ENCODE measurements at places on chromosomes 7 and 10.
A peak's percentile ranks its signal among the peaks of the same experiment; 100 is the strongest.

DNA sequence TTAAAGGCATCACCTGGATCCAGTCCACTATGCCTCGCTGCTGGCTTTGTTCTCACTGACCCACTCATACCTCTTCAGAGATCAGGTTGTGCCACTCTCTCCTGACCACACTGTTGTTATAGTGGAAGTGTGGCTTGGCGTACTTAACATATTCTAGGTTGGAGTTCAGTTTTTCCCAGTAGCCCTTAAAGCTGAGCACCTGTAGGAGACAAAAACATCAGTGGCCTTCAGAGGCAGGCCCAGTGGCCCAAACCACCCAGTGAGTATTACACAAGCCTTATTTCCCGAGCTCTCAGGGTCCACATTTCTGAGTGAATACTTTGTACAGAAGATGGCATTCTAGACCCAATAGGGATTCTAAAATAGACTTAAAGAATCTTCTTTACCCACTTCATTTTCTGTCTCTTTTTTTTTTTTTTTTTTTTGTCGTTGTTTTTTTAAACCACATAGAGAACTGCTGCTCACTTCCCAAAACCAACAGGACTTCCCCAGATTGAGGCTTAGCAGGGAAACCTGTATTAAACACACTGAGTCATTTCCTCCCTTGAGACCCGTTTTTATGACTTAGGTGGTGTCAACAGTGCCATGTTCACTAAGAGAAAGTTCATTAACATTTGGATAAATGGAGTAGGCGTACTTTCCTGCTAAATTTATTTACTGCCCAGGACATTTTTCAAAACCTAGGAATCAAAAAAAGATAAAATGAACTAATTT, 85.8 kb downstream of the GSAP start:
- DNase-seq = no peak

DNA sequence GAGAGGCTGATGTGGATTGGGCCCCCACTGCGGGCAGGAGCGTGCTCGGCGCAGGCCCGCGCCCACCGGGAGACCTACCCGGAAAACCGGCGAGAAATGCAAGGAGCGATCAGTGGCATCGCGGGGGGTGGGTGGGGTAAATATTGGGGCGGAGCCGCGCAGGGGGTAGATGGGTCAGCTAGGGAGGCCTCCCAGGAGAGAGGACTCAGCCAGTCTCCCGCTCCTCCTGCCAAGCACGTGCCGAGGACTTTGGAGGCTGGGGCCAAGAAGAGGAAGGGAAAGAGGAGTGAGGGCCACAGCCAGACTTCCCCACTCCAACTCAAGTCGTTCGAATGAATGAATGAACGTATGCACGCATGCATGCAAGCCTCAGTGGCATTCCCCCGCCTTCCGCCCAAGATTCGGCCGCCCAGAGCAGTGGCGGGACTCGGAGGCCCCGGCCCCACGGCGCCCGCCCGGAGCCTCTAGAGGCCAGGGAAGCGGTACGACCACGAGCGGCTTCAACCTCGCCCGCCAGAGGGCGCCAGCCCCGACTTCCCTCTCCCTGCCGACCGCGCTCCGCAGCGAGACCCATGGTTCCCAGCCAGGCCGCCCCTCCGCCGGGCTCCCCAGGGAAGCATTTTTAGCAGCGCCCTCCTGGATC, 3.6 kb downstream of the NPM3 start:
- peak; percentile 7 for DNase-seq

- DNase-seq = no peak
These were observed 72.5 kb downstream of the TAF3 start for GRCh38 chr10:7890781-7891180.

GRCh38 chr7:157121184-157121715, 17.5 kb upstream of the UBE3C start:
- DNase-seq = no peak

GRCh38 chr10:8336629-8337331, 282.3 kb downstream of the GATA3 start:
- no peak for DNase-seq

DNA sequence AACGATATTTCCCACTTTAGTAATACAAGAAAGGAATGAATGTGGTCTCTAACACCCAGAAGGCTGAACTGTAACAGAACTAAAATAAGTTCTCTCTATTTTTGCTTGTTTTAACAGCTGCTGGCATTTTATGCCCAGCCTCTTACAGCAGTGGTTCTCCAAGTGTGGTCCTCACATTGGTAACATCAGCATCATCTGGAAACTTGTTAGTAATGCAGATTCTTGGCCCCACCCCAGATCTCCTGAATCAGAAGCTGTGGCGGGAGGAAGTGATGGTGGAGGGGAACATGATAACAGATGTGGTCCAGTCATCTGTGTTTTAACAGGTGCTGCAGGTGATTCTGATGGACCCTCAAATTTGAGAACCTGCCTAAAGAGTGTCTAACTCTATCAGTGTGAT, 170.1 kb downstream of the TMEM26 start:
- no peak for DNase-seq

GRCh38 chr7:52775876-52776275, 259.6 kb upstream of the POM121L12 start:
- DNase-seq = no peak

- DNase-seq = no peak
These were observed 212.2 kb downstream of the CHRM2 start for GRCh38 chr7:137080516-137081203.

DNA sequence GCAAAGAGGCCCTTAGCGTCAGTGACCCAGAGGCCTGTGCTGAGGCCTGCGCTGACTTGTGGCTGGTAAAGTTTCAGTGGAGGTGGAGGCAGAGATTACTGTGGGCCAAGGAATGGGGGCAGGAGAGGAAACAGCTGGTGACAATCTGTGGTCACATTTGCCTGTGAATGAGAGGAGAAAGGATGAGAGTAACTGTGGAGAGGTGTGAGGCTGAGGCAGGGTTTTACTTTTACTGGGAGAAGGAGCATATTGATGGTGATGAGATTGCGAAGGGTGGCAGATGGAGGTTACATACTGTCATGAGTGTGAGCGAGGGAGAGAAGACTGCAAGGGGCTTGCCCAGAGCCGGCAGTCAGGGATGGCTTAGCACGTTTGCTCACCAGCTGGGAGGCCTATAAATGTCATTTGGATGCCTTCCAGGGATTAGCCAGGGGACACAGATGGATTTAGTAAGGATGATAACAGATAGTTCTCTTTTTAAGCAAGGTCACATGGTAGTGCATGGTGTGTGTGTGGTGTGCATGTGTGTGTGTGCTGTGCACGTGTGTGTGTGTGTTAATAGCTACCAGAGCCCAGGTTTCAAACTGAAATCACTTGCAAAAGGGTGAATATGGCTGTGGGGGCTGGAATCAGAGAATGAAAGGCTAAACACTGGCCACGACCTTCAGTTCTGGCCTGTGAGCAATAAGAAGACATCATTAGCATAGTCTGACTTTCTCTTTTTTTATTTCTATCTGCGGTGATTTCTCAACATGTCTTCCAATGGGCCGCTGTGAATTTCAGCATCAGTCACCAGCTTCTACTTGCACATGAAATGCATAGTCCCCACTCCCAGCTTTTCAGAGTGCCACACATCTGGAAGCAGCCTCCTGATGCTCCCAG, 291.5 kb upstream of the ZNF32 start:
- no peak for DNase-seq

DNA sequence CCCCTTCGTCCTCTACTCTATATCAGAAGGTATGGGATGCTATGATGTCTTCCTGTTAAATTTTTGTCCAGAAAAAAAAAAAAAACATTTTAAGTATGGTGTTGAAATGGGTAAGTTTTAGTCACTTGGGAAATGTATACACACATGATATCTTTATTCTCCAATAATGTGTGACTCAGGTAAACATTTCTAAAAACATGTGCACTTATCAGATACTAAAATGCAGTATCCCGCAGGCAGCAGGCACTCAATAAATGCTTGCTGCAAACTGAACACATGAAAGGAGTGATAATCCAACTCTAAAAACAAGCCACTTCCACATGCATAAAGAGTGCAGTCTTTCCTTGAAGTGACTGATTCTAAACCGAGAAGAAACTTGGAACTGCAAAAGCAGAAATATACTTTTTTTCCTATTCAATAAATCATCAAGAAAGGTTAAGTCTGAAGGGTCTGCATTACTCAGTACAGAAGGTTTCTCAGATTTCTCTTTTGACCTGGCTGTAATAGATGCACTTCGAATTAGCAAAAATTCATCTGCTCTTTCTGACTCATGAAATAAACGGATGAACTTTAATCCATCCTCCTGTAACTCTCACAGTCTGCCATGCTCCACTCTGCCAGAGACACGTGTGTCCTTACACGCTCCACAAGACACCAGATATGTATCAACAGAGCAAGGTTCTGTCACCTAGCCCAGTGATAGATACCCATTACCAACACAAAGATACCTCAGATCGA, 84.0 kb downstream of the HIPK2 start:
- no peak for DNase-seq

DNA sequence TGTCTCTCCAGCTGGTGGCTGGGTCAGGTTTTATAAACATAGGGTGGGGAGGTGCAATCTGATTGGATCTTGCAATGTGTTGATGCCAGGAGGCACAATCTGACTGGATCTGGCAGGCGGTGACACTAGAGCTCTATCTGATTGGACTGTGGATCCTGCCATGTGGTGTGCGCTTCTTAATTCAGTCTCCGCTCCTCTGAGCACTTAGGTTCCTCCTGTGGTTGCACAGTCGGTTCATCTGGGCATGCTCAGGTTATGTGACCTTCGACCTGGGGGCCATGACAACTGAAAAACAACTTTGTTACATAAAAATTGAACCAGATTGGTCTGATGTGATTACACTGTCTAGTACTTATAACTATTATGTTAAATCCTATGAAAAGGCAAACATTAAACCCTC, 127.1 kb upstream of the SVIL start:
- DNase-seq = no peak

GRCh38 chr7:45682836-45683555, 108.8 kb downstream of the ADCY1 start:
- DNase-seq = no peak

DNA sequence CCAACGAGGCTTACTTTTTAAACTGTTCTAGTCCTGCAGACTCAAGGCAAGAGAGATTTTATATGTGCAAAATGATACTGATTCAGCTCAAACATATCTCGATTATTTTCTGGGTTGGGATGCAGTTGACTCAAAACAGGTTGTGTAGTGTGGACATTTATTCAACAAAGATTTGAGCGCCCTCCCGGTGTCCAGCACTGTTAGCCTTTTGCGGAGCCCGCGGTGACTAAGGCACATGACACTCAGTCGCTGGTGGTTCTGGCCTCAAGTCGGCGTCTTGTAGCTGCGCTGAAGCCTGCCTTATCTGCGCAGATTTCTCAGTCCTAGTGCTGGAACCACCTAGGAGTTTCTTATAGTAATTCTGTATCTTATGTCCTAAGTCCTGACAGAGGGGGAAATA, 938 bp upstream of the CADPS2 start:
- no peak for DNase-seq

DNA sequence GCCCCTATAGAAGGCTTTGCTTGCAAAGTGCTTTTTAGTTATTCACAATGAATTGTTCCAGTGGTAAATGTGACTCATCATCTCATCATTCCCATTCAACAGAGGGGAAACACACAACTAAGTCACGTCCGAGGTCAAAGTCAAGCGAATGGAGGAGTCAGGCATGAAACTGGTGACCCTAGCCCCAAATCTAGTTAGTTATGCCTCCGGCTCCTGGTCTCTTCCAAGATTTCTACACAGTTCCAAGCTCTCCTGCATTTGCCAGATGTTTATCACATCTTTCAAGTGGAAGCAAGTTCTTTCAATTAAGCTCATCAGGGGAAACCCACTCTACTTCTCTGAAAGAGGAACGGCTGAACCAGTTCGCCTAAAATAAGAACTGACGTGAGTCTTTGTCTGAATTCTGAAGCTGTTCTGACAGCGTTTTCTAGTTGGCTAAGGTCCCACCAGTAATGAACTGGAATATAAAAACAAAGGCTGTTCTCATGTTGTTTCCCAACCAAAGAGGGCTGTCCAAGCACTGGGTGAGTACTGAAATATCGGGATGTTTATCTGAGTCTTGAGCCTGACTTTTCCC, 140.9 kb upstream of the NRBF2 start:
- DNase-seq = no peak

DNA sequence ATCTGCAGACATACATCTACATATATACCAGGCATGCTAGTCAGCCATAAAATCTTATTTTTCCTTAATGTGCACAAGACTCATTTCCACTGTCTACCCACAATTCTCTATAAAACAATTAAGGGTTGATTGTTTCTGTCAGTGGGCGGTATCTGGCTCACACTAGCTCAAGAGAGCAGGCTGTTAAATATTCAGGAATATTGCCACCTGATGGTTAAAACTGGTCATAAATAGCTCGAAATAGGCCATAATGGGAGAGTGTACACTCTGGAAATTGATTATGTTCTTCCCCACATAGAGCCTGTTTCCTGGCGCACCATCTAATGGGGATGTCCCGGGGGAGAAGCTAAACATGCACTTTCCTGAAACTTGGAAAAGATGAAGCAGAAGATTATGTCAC, 620.6 kb upstream of the ANKRD30A start:
- no peak for DNase-seq

- no peak for DNase-seq
These were observed 28.8 kb downstream of the XPNPEP1 start for GRCh38 chr10:109894516-109894915.

DNA sequence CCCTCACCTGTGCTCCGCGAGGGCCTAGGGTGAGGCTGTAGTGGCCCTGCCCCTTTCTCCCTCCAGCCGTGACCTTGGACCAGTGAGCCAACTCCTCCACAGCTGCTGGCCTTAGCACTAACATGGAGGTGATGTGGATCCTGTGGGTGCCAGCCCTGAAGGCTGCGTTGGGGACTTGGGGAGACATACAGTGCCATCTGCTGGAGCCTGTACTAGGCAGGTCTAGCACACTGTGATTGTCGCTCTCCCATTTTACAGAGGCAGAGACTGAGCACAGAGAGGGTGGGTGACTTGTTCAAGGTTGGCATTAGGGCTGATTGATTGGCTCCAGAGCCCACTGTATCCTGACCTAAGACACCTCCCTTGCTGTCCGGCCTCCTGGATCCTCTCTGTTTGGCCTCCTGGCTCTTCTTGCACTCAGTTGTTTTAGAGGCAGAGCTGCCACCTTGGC, 37.6 kb downstream of the PRF1 start:
- no peak for DNase-seq

GRCh38 chr10:35533565-35533964, 71.6 kb upstream of the GJD4 start:
- peak; percentile 7 for DNase-seq

- DNase-seq = no peak
These were observed 40.9 kb downstream of the UBN2 start for GRCh38 chr7:139271718-139272628.

DNA sequence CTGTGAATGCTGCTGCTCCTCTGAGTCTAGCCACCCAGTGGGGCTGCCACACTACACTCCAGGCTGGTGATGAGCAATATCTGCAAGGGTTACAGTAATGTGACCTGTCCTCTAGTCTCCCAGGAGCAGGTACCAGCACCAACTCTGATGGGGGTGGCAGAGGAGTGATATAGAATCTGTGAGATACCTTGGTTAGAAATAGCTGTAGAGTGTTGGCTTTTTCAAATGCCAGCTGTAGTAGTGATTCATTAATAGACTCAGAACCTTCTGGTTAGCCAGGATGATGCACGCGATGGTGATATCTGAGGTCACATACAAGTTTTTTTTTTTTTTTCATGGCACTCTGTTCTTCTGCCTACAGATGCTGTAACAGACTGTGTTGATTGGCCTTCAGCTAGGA, 757.1 kb downstream of the INHBA start:
- DNase-seq = no peak

GRCh38 chr7:66631471-66631870, 2.8 kb downstream of the KCTD7 start:
- DNase-seq = no peak
